ENCODE measurements at places on chromosomes 6 and 20.

DNA sequence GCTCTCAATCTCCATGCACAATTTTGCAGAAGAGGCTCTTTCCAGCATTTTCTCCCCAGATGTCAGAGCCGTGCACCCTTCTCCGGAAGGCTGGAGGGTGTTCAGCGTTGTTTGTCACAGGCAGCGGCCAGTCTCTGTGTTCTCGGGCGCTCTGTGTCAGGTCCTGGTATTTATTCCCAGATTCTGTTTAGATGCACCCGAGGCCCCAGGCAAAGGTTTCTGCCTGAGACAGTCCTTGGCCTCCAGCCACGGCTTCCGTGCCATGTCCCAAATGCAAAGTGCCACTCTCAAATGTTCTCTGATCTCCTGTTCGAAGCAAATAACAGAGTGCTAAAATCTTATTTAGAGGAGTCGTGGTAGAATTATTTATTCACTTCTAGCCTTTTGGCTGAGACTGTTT, 140.3 kb upstream of the AGPAT4 start:
- no peak for DNase-seq

- DNase-seq, result no peak
Measured at GRCh38 chr6:18681832-18682503, 294.8 kb downstream of the RNF144B start.

DNA sequence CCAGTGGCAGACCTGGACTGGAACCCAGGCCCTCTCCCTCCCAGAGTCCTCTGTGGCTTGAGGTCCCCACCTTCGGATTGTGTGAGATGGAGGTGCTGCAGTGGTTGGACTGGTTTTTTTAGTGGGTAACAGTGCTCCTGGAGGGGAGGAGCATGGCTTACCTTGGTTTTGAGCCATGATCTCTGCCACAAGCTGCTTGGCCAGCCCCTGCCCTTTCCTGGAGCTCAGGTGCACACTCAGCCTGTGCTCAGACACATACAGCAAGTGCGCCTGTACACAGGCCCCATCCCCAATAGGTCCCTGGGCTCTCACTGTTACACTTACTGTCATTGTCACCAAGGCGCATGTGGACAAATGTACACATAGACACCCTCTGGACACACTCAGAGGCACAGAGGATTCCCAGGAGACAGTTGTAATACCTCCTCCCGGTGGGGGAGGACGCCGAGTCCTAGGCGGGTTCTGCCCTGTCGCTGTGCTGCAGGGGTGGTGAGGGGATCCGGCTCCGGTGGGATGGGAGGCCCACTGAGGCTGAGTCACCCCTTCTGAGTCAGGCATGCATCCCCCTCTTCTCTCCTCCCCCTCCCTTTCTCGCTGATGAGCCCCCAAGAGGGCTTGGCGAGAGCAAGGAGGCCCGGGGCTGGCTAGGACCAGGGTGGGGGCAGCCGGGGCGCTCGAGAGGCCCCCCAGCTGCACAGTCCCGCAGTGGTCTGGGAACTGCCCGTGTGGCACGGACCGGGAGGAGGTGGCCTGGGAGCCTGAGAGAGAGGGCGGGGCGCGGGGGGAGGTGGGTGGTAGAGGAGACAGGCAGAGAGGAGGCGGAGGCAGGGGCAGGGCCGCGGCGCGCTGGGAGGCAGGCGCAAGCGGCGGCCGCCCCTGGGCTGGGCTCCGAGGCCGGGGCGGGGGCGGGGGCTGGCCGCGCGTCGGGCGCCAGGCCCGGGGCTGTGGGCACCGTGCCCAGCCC, 522 bp upstream of the EPB41L1 start:
- DNase-seq, result peak; percentile 4

GRCh38 chr6:16184551-16184950, 53.8 kb upstream of the GMPR start:
- DNase-seq, result no peak

DNA sequence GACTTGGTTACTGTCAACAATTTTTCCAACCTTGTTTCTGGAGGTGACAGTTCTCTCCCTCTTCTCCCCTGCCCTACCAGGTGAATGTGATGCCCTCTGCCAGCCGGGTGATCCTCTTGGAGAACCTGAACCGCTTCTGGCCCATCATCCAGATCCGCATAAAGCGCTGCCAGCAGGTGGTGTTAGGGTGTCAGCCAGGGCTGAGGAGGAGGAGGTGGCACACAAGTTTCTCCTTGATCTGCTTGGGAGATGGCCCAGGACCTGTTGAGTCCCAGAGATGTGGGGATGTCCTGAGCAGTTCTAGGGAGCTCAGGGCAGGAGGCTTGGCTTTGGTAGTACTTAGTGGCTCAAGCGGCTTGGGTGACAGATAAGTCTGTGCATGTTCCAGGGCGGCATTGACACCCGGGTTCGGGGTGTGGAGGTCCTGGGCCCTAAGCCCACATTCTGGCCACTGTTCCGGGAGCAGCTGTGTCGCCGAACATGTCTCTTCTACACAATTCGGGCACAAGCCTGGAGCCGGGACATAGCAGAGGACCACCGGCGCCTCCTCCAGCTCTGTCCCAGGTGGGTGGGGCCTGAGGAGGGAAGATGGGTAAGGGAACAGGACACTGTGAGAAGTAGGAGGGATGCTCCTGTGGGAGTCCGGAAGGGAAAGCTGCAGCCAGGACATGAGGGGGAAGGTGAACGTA, 21.2 kb downstream of the CUL9 start:
- no peak for DNase-seq

DNA sequence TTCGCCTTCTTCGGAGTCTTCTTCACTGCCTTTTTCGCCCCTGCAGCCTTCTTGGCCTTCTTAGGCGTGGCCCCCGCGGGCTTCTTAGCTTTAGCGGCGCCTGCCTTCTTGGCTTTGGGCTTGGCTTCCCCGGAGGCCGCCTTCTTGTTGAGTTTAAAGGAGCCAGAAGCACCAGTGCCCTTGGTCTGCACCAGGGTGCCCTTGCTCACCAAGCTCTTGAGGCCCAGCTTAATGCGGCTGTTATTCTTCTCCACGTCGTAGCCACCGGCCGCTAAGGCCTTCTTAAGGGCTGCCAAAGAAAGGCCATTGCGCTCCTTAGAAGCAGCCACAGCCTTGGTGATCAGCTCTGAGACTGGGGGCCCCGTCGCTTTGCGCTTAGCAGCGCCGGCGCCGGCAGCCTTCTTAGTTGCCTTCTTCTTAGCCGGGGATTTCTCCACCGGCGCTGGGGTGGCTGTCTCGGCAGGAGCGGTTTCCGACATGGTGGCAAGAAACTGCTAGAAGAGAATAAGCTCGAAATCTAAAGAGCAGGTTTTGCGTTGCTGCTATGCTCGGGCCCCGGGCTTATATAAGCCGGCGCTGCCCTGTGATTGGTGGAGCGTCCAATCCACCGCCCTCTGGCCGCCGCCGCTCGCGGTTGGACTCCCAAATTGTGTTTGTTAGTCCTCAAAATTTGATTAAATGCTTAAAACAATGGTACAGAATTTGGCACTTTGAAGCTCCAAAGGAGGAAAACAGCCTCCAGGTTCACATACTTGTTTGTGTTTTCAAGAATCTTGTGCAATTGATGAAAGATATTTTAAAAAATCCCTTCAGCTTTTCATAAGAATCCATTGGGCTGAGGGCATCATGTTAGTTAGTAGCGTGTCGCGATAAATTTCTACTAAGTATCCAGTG, 44.9 kb downstream of the OR2B2 start:
- DNase-seq, result no peak

Data from stimulated activated CD8-positive, alpha-beta memory T cell treated with anti-CD3 and anti-CD28 coated beads, Interleukin-4, amount 100 ng/mL, for 4 hours (primary cell).